ENCODE measurements at places on chromosomes 2 and 18.

DNA sequence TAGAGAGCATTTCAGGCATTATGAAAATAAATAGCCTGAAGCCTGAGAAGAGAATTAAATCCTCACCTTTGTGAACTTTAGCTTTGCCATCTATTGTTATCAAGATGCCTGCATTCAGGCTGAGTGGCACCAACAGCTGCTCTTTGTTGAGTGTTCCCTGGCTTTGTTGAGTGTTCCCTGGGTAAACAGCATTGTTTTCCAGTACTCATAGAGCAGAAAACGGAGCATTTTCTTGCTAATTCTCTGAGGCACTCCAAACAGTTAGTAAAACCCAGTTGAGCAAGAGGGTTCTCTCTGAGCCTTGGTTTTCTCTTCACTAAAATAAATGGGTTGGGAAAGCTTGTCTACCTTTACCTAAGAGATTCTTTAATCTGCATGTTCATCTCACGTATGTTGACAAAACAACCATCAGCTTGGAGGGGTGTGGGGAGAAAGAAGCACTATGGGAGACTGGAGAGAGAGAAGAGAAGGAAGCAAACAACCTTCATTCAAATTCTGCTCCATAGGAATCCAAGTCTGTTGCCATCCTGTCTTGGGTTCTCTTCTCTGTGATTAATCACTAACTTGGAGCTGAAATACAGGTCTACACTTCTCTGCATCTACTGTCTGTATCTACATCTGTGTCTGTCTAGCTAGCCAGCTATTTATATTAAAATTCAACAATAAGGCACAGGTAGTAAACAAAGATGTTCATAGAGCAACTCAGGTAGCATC lies 567.0 kb upstream of the SOX11 start:
- no peak for DNase-seq

GRCh38 chr2:133598769-133599168 lies 30.5 kb upstream of the NCKAP5 start:
- no peak for DNase-seq

- DNase-seq = no peak
Measured at GRCh38 chr2:235005023-235005422, 53.2 kb downstream of the SH3BP4 start.

- peak; percentile 6 for DNase-seq
Measured at GRCh38 chr2:198054299-198054698, 249.9 kb downstream of the PLCL1 start.

- DNase-seq = no peak
Measured at GRCh38 chr2:40123326-40123725, 328.6 kb downstream of the SLC8A1 start.

DNA sequence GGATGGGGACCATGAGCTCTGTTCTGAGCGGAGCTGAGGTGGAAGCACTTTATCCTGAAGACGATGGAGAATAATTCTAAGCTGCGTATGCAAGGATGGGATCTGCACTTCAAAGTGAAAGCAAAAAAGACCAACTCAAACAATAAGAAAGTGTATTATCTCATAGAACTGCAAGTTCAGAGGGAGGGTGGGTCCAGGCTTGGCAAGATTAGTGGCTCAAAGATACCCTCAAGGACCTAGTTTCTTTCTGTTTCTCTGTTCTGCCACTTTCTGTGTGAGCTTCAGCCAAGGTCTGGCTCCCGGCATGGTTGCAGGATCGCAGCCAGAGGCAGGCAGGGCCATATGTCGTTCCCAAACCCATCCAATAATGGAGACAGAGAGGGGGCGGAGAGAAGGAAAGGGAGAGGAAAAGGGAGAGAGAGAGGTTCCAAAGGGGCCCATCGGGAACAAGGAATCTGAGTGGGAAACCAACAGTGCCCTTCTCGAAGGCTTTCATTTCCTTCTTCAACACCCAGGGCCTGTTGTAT lies 169.2 kb upstream of the NCK2 start:
- no peak for DNase-seq

- no peak for DNase-seq
Measured at GRCh38 chr2:239292959-239293774, 107.7 kb downstream of the HDAC4 start.

GRCh38 chr2:233033672-233034071 lies 1.2 kb downstream of the NEU2 start:
- peak; percentile 51 for DNase-seq

- DNase-seq = no peak
Measured at GRCh38 chr2:241860184-241861078, 1.7 kb upstream of the PDCD1 start.

DNA sequence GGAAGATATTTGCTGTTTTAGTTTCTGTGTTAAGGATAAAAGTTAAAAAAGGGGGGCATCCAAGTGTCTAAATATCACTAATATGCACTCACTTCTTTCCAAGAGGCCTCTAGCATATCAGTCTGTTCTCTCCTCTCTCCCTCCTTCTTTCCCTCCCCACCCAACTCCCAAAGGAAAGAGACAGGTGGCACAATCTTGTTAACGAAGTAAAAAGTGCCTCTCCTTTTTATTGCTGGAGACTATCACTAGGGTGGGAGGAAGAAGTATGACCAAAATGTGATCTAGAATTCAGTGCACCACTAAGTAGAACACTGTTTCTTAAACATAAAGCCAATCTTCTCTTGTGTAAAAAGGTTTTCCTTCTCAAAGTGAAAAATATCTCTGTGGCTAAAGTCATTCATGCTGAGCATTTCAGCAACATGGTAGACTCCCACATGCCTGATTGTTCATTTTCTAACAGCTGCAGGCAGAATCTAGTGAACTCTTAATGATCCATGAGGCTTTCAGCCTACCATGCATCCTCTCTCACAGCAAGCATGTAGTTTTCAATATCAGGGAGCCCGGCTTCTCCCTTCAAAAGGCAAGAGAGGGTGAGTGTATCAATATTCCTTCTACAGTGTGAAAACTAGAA lies 39.5 kb downstream of the RNU4ATAC start:
- no peak for DNase-seq

DNA sequence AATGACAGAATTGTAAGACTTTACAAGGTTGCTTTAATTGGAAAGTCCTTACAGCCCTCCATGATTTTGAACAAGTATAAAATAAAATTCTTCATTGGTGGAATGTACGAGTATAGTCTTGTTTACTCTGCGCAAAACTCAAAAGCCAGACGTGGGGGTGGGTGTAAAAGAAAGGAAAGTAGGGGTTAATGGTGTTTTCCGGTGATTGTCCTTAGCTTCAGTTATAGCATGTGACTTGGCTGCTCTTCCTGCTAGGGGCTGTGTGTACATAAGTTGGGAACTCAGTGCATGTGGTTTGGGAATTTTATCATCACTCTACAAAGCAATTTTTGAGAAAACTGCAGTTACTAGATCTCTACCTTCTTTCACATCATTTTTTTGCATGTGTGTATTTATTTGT lies 82.4 kb upstream of the CAVIN2 start:
- no peak for DNase-seq

DNA sequence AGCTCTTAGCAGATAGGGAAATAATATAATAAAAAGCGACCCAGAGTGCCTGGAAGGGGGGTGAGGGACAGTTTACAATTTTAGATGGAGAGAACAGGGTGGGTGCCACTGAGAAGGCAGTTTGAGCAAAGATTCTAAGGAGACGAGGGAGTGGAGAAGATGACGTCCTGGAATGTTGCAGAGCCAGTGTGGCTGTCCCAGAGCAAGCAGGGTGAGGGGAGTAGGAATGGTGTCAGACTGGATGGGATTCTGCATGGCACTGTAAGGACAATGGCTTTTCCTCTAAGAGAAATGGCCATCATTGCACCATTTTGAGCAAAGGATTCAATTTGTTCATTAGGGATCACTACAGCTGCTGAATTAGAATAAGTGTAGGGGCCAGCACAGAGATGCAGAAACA lies 73.1 kb downstream of the FAM124B start:
- no peak for DNase-seq

DNA sequence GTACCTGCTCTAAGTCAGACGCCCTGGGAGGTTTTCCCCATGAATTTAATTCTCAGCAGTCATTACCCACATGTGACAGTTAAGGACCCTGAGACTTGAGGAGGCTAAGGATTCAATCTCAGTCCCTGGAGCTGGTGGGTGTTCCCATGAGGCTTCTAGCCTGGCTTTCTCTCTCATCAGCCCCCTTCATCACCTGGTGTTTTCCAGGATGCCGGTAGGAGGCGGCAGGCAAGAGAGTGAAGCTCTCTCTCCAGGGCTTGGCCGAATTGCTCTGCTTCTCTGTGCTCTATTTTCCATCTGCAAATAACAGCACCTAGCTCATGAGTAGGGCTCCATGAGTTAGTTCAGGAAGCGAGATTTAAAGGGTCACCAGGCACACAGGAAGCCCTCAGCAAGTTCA lies 241.9 kb downstream of the PTPRM start:
- no peak for DNase-seq

DNA sequence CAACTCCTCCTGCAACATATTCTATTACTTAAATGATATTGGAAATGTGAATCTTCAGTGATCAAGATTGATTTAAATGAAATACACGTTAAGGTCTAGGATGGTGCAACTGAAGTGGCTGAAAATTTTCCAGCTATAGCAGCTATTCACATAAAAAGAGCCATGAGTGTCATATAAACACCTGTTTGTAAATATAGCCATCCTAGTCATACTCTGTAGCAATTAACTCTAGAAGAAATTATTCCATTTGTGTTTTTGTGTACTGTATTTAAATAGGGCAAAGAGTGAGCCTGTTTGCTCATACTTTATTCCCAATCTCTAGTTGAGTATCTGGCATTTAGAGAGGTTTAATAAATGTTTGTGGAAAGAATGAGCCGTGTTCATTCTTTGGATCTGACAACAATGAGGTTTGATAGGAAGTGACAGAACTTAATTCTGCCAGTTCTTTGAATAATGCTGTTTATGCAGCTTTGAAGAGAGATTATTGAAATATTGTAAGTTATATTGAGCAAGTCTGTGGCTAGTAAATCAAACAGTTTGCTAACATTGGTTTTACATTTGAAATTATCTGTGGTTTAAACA lies 49.7 kb downstream of the BABAM2 start:
- no peak for DNase-seq

- peak; percentile 54 for DNase-seq
Measured at GRCh38 chr2:181077128-181077709, 96.8 kb downstream of the UBE2E3 start.

- no peak for DNase-seq
Measured at GRCh38 chr2:105887256-105887655, 142.5 kb downstream of the NCK2 start.

GRCh38 chr2:109062145-109062858 lies 66.7 kb upstream of the SH3RF3 start:
- DNase-seq = no peak

DNA sequence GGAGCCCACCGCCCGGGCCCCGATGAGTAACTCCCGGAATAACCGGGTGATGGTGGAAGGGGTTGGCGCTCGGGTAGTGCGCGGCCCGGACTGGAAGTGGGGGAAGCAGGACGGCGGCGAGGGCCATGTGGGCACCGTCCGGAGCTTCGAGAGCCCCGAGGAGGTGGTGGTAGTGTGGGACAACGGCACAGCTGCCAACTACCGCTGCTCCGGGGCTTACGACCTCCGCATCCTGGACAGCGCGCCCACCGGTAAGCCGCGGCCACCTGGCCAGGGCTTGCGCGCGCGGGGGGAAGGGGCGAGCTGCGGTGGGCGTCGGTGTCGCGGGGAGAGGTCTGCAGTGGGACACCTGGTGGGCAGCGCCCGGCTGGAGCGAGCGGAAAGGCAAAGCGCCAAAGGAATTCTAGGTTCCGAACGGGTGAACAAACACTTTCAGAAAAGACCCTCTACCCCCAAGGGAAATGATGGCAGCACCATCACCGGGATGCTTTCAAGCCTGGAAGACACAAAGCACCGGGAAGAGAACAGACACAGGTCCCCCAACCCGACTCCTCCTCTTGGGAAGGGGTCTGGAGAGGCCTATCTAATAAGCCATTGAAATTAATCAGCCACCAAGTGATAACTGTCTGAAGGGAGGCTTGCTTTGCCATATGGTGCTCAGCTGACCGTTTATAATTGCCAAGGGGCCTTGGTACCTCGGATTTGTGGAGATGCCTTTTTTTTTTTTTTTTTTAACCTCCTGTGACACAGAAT lies 1.1 kb downstream of the MIB1 start:
- peak; percentile 16 for DNase-seq

- DNase-seq = no peak
Measured at GRCh38 chr2:236744716-236745115, 175.1 kb downstream of the ACKR3 start.

- DNase-seq = peak; percentile 99
Measured at GRCh38 chr18:58572181-58572580, 56.7 kb downstream of the ALPK2 start.

DNA sequence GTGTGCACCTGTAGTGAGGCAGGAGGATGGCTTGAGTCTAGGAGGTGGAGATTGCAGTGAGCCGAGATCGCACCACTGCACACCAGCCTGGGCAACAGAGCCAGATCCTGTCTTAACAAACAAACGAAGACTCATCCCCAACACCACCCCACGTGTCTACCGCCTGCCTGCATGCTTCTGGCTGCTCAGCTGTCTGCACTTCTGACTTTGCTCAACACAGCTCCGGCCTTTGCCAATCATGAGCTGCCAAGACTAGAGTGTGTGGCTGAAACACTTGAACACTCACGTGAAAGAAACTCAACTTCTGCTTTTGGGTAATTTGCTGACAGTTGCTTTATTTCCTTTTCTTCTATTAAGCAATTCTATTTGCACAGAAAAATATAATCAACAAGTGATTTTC lies 32.1 kb upstream of the SP3 start:
- no peak for DNase-seq

DNA sequence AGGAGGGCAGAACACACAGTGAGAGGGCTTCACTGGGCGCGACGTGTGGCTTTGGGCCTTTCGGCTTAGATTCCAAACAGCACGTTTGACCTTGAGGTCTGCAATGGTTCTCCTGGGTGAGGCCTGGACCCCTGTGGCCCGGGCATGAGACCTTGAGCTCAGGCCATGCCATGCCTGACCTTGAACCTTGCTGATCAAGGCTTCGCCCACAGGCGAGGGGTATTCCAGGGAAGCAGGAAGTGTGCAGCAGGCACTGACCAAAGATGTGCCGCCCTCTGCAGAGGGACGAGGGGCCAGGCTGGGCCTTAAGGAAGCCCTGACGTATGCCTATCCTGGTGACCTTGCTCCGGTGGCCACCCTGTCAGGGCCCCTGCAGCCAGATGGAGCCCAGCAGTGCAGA lies 178.3 kb upstream of the HDAC4 start:
- DNase-seq = no peak

All from HCEC 1CT (cell line).